ENCODE measurements at places on chromosomes 4 and X.

DNA sequence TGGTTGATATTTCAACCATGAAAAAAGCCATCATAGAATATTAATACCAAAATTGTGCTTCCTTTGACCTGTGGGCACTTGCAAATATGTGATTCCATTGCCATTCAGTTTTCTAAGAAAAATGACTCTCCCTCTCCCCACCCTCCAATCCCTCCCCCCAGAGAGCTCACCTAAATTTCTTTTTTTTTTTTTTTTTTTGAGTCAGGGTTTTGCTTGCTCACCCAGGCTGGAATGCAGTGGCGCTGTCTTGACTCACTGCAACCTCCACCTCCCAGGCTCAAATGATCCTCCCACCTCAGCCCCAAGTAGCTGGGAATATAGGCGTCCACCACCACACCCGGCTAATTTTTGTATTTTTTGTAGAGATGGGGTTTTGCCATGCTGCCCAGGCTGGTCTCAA, 47.0 kb downstream of the SNX25 start:
- DNase-seq = no peak

DNA sequence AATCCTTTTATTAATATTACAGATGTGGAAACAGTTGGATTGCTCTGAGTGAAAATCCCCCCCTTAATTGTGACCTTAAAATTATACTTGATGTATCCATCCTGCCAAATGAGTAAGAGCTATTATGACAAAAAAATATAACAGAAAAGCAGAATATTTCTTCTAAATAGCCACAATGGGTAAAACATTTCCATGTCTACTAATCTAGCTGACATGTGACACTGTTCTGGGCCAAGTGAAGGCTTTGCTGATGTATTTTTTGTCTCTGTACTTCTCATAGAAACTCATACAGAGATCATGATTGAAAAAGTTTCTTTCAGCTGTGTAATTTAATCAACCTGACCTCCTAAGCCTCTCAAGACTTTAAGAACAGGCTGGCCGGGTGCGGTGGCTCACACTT, 569.1 kb upstream of the ZFP42 start:
- DNase-seq = no peak

GRCh38 chrX:46311581-46312120, 233.6 kb downstream of the ZNF674 start:
- DNase-seq = peak; percentile 41

DNA sequence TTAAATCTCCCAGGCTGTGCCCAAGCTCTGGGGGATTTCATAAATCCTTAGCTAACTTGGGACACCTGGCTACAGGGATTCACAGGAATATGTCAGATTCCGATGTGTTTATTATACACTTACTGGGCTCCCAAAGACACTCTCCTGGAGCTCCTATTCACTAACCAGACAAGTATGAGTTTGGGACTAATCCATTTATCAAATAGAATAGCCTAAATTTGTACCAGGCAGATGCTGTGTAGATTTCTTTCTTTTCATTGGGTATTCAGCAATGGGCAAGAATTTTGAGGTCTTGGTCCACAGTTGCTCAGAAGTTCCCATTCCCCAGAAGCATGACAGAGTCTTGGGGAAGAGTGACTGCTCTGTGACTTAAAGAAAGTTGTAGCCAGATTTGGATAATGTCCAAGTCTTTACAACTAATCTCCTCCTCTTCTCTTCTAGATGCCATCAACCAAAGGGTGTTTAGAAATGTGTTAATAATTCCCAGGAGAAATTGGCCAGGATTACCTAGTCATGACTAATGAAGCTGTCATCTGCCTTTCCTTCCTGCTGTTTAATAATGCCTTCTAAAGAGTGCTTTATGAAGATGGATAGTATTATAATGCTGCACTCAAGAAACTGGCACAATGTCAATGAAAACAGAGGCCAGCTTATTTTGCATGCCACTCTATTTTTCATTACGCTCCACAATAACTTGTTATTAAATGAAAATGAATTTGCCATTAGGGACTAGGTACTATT, 120.9 kb downstream of the CHIC2 start:
- DNase-seq = peak; percentile 51

- peak; percentile 63 for DNase-seq
Measured at GRCh38 chrX:68114573-68115129, 318.6 kb downstream of the OPHN1 start.

DNA sequence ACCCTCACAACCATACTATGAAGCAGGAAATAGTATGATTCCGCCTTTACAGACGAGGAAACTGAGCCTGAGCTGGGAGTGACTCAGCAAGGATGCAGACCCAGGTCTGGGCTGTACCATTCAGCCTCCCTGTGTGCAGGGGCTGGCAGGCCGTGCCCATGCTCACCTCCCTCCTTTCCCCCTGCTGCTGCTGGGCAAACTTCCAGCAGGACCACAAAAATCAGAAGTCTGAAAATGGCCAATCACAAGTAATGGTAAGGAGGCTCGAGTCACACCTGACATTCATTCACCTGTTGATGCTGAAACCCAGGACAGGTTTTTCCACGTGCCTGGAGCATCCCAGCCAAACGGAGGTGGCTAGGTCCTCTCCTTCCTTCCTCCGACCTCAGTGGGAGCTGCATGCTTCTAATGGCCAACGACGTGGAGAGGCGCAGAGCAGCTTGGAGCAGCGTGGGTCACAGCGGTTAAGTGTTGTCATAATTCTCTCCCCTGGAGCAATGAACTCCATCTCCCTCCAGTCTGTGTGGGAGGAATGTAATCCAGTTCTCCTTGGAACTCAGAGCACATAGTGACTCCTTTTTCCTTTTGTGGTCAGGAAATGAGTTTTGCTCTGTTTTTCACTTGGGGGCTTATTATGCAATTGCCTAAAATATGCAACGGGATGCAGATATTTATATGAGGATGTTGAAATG, 371.7 kb downstream of the BCOR start:
- no peak for DNase-seq

- peak; percentile 25 for DNase-seq
Measured at GRCh38 chr4:125432078-125432477, 117.3 kb downstream of the FAT4 start.

DNA sequence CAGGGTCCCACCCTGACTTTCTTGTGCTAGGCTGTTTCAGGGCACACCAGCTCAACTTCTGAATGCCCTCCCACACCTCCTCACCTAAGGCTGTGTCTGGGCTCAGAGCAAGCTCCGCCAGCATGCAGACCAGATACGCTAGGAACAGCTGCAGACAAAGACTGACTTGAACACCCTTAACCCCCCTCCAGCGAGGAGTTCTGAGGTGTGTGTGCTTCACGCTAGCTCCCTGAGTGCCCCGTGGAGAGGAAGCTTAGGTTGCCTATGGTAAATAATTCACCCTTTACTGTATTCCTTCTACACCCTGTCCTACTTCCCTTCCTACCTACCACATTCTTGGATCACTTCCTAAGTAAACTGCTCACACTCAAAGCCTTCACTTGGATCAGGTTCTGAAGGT, 115.0 kb downstream of the VCX3B start:
- no peak for DNase-seq
